ENCODE measurements at places on chromosomes 3 and 15.

DNA sequence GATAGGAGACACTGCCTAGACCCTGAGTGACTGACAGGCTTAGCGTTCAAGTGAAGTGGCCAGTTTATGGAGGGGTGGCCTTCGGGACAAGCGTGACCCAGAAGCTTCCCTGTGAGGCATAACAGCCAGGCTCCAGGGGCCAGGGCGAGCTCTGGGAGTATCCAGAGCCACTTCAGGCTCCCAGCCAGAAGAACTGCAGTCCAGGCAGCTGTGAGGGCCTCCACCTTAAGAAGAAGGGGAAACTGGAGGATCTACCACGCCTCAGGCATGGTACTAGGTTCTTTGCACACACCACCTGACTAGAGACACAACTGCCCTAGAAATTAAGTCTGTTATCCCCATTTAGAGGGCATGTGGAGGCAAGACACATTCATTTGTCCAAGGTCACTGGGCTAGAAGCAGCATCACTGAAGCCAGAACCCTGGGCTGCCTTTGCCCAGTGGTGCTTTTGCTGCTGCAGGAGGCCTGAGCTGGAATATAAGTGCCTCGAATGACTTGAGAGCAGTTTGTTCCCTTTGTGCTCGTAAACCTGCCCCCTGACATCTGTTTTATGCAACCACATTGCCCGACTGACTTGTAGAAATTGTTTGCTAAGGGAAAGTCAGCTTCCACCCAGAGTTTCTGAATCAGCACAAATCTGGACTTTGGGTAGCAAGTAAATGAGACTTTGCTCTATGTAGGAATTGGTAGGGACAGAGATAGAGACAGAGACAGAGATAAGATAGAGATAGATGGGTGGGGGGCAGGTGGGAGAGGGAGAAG lies 23.3 kb downstream of the RASGRF1 start:
- no peak for DNase-seq

DNA sequence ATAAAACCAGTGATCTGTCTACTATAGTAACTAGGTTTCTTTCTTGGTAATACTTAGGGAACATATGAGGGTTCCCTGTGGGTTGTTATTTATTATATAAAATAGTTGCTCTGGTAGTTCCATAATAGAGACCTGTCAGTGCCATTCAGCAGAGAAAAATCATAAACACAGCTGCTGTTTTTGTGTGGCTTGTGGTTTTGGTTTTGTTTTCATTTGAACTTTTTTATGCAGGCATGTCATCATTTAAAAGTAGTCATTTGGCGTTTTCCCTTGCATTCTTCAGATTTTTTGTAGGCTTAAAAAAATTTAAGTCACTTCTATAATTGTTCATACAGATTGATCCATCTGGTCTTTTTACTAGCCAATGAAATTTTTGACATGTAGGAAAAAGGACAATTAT lies 47.9 kb downstream of the PIK3CA start:
- no peak for DNase-seq

GRCh38 chr3:58192069-58192468 lies 18.7 kb downstream of the DNASE1L3 start:
- DNase-seq, result no peak

DNA sequence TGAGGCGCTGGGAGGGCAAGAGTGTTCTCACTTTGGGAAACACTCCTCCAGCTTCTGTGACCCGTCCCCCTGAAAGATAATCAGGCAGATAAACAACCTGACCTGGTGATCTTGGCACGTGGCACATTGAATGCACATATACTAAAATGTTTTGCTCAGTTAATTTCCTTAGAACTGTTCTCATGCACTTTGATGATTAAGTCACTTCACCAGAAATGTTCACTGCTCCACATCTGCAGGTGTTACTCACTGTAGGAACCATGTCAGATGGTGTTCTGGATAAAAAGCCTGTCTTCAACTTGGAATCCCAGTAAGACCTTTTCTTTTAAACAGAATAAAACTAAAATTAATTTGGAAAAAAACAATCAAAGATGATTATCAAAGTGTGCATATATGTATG lies 24.6 kb upstream of the NIPA2 start:
- no peak for DNase-seq

- DNase-seq, result no peak
These were observed 36.5 kb upstream of the KLHL6 start for GRCh38 chr3:183591881-183592521.

DNA sequence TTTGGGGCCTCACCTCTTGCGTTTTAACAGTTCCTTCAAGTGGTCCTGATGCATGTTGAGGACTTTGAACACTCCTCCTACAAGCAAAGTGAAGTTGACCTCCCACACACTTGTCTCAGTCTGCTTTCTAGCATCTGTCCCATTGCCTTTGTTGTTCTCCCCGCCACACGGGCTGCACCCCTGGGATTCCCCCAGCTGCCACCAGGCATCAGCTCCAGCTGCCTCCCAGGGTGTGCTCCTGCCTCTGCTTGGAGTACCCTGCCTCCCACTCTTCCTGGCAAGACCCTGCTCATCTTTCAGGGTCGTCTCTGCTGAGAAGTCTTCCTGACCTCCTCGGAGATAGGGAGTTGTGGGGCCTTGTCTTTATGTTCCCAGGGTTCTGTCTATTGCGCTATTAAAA lies 52.2 kb downstream of the IGF1R start:
- peak; percentile 7 for DNase-seq

GRCh38 chr15:67884514-67885174 lies 44.8 kb upstream of the RNU6-1 start:
- peak; percentile 60 for DNase-seq

DNA sequence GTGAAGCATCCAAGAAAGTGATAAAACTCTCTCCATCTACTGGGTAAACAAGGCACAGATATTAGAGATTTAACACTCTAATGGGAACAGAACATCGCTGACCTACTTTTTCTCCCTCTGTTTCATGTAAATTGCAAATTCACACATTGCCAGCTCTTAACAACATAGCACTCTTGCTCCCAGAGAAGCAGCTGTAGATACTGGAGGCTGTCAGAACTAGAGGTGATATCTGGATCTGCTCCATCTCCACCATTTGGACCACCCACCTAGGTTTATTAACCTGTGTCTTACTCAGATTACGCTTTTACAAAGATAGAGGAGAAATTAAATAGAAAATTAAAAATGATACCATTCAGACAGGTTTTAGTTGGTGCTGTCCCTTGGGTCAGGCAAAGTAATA lies 289.1 kb upstream of the CRBN start:
- no peak for DNase-seq

GRCh38 chr15:41309226-41309905 lies 23.0 kb downstream of the OIP5 start:
- no peak for DNase-seq

GRCh38 chr3:135268941-135269532 lies 474.0 kb downstream of the EPHB1 start:
- DNase-seq, result no peak

DNA sequence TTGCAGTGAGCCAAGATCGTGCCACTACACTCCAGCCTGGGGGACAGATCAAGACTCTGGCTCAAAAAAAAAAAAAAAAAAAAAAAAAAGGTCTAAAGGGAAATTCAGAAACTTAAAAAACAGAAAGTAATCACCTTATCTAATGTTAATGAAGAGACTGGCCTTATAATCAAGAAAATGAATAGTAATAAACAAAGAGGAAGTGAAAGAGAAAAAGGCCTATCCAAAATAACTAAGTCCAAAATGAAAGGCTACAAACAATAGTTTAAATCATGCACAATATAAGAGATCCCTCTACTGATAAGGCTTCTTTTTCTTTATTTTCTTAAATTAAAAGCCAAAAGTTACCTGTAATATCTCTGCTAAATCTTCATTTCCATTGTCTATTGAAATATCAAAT lies 37.1 kb upstream of the HDC start:
- DNase-seq, result no peak

- no peak for DNase-seq
These were observed 554.5 kb upstream of the TBL1XR1 start for GRCh38 chr3:177751770-177752169.

GRCh38 chr3:18556001-18556408 lies 130.9 kb upstream of the SATB1 start:
- no peak for DNase-seq

DNA sequence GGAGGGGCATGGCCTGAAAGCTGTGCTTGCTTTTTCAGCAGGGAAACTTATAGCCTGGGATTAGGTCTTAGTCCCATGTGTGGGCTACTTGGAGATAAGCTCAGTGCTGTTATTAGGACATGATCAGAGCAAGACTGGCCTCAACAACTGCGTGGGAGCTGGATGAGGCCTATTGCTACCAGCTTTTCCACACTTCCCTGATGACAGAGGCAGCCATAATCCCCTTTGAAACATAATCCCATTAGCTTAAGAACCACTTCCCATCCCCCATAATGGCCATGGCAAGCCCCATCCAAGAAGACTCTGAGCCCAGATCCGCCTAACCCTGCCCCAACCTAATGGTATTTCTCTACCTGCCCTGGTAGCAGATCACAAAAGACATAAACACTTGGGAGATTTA lies 26.6 kb upstream of the GK5 start:
- DNase-seq, result no peak

Data from stimulated activated CD4-positive, alpha-beta T cell treated with anti-CD3 and anti-CD28 coated beads, Interleukin-4, amount 100 ng/mL, for 1 hour (primary cell).